ENCODE measurements at places on chromosomes 16 and 17.
A peak's percentile ranks its signal among the peaks of the same experiment; 100 is the strongest.

GRCh38 chr16:25823891-25824290 is 132.1 kb downstream of the HS3ST4 start:
- no peak for DNase-seq

GRCh38 chr17:59330053-59330942 is 1.2 kb upstream of the YPEL2 start:
- no peak for DNase-seq

- no peak for DNase-seq
These were observed 46.2 kb downstream of the SMPD3 start for GRCh38 chr16:68401871-68402747.

GRCh38 chr16:11474617-11475291 is 112.0 kb downstream of the LITAF start:
- no peak for DNase-seq

- no peak for DNase-seq
These were observed 188.0 kb downstream of the NTN1 start for GRCh38 chr17:9209347-9209746.

- no peak for DNase-seq
These were observed 171.8 kb downstream of the WSCD1 start for GRCh38 chr17:6241996-6242395.

GRCh38 chr17:4204190-4204589 is 59.6 kb downstream of the ANKFY1 start:
- no peak for DNase-seq

GRCh38 chr16:1746693-1747195 is 24.6 kb downstream of the NME3 start:
- DNase-seq, result no peak

DNA sequence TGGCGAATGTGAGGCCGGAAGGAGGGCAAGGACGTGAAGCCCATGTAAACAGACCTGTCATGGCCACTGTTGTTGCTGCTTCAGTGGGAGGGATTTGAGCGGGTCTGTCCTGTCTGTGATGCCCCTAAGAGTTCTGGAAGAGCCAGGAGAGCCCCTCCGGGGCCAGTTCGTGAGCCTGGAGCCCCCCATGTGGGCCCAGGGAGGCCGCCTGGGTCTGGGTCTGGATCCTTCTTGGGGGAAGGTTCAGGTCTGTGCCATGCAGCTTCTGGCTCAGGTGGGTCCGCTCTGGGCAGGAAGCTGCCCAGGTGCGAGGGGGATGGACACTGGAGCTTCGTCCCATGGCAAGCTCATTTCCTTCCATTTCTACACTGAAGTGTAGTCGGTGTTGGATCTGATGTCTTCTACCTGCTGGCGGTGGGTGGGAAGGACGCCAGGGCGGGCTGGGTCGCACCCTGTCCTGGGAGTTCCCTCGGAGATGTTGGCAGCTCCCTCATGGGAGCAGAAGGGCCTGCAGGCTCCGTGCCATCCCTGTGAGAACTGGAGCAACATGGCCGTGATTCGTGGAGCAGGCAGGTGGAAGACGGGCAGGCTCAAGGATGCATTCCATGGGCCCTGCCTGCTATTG is 11.2 kb upstream of the WFIKKN1 start:
- no peak for DNase-seq

DNA sequence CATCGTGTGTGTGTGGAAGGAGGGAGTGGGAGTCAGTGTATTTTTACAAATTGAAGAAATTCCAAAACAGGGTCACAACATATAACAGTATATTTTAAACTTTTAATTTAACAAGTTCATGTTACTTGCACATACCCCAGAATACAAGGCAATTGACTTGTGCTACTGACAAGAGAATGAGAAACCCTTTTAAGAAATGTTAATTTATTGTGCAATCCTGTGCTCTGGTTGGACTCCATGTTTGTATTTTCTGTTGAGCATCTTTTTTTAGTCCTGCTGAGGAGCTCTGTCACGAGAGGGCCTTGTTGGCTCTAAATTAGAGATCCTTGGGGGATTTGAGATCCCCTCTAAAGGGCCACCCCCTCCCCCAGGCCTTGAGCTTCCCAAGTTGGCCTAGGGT is 1.1 kb upstream of the EMP2 start:
- DNase-seq, result no peak

GRCh38 chr17:66717641-66718058 is 117.3 kb upstream of the CACNG5 start:
- DNase-seq, result no peak

DNA sequence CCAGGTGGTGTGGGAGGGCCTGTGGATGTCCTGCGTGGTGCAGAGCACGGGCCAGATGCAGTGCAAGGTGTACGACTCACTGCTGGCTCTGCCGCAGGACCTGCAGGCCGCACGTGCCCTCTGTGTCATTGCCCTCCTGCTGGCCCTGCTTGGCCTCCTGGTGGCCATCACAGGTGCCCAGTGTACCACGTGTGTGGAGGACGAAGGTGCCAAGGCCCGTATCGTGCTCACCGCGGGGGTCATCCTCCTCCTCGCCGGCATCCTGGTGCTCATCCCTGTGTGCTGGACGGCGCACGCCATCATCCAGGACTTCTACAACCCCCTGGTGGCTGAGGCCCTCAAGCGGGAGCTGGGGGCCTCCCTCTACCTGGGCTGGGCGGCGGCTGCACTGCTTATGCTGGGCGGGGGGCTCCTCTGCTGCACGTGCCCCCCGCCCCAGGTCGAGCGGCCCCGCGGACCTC is 798 bp downstream of the CLDN9 start:
- DNase-seq, result no peak

DNA sequence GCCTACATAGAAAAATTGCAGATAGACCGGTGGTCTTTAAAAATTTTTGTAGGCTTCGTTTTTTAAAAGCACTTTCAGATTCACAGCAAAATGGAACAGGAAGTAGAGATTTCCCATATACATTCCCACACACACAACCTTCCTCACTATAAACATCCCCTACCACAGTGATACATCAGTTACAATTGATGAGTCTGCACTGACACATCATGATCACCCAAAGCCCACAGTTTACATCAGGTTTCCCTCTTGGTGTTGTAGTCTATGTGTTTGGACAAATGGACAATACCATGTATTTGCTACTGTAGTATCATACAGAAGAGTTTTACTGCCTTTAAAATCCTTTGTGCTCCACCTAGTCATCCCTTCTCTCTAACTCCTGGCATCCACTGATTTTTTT is 113.9 kb upstream of the ADAMTS18 start:
- DNase-seq, result no peak

DNA sequence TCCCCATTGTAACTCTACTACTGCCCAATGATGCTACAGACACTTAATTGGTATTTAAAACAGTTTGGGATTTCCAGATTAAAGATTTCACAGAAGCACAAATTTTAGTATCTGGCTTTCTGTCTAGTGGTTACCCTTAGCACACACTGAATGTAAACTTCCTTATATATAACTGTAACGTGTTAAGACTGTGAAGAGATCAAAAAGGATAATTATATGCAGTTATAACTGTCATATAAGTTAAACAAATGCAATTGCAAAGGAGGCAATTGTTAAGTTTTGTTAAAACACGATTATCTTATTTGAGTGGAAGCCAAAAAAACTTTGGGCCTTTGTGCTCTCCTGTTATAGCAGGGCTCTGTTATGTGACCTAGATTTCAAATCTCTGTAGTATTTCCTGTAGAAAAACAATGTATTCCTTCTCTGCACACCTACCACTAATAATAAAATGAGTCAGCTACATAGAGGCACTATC is 147.9 kb downstream of the STXBP4 start:
- DNase-seq, result no peak

GRCh38 chr17:50267074-50267841 is 7.0 kb upstream of the TMEM92 start:
- DNase-seq, result no peak

DNA sequence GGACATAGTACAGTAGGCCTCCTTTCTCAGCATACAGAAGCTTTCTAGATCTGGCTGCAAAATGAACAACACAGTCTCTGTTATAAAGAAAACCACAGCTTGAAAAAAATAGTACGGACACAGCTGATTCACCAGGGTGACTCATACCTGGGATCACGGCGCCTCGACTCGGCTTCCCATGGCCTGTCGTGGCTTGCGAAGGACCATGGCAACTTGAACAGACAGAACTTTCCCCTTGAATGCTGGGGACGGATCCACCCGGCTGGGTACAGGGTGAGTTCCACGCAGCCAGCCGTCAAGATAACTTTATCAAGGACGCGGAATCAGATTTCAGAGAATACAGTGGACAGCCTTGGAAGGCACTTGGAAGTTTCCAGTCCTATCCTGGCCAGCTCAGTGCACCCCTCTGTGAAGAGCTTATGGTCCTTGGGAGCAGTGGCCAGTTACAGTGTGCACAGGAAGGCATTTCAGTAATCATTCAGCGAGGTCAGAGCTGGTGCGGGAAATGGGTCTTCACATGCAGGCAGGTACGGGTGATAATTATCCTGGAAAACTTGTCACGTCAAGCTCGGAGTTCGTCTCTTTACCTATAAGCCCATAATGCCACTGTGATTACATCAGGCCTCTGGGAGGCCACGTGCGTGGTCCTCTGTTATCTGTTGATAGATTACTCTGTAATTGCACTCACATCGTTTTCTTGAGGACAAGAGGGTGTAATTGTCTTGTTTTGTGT is 57.9 kb upstream of the MAF start:
- DNase-seq, result peak; percentile 21

DNA sequence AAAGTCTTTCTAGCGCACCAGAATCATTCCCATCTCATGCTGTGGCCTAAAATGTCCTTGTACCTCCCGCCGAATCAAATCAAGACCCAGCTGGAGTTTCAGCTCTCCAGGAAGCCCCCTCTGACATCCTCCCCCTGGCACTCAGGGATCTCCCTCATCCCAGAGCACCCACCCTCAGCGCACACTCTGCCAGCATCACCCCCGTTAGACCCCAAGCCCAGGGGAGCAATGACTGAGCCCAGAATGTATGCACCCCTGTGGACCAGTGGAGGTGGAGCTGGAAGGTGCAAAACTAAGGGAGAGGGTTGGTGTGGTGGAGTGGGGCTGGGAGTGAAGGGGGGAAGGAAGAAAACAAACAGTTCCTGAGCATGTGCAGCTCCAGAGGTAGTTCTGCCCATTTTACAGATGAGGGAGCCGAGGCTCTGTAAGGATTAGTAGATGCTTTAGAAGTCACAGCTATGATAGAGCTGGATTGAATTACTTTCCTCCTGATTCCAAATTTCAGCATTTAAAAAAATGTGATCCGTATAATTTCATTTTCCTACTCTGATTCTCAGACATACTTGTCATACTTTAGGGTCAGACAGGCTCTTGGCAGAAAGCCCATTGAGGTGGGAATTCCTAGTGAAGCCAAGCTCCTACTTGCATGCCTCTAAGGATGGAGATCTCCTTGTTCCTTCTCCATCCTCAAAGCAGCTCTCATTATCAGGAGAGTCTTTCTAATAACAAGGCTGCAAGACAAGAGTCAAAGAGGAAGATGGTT is 242.7 kb downstream of the KATNIP start:
- DNase-seq, result no peak

DNA sequence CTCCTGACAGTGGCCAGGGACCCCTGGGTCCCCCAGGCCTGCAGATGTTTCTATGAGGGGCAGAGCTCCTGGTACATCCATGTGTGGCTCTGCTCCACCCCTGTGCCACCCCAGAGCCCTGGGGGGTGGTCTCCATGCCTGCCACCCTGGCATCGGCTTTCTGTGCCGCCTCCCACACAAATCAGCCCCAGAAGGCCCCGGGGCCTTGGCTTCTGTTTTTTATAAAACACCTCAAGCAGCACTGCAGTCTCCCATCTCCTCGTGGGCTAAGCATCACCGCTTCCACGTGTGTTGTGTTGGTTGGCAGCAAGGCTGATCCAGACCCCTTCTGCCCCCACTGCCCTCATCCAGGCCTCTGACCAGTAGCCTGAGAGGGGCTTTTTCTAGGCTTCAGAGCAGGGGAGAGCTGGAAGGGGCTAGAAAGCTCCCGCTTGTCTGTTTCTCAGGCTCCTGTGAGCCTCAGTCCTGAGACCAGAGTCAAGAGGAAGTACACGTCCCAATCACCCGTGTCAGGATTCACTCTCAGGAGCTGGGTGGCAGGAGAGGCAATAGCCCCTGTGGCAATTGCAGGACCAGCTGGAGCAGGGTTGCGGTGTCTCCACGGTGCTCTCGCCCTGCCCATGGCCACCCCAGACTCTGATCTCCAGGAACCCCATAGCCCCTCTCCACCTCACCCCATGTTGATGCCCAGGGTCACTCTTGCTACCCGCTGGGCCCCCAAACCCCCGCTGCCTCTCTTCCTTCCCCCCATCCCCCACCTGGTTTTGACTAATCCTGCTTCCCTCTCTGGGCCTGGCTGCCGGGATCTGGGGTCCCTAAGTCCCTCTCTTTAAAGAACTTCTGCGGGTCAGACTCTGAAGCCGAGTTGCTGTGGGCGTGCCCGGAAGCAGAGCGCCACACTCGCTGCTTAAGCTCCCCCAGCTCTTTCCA is 25.1 kb downstream of the C1QTNF1 start:
- no peak for DNase-seq

GRCh38 chr17:58313815-58314705 is 14.5 kb downstream of the TSPOAP1 start:
- no peak for DNase-seq

- DNase-seq, result no peak
These were observed 20.5 kb upstream of the PABPN1L start for GRCh38 chr16:88886845-88887521.

- DNase-seq, result no peak
These were observed 124.2 kb downstream of the METRNL start for GRCh38 chr17:83203472-83204221.

DNA sequence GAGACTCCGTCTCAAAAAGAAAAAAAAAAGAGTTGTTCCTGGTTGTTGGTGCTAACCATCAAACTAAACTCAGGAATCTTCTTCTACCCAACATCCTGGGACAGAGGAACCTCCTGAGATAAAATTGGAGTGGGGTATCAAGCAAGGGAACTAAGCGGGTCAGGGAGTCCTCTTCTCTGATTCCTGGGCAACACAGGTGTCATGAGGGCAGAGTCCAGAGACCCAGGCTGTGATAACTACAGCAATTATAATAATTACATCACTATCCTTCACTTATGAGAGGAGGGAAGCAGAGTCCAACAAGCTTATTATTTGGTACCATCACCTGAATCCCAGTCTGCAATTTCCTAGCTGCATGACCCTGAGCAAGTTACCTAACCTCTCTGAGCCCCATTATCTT is 8.1 kb downstream of the C17orf50 start:
- no peak for DNase-seq

- no peak for DNase-seq
These were observed 36.9 kb downstream of the MIS12 start for GRCh38 chr17:5523249-5523648.

DNA sequence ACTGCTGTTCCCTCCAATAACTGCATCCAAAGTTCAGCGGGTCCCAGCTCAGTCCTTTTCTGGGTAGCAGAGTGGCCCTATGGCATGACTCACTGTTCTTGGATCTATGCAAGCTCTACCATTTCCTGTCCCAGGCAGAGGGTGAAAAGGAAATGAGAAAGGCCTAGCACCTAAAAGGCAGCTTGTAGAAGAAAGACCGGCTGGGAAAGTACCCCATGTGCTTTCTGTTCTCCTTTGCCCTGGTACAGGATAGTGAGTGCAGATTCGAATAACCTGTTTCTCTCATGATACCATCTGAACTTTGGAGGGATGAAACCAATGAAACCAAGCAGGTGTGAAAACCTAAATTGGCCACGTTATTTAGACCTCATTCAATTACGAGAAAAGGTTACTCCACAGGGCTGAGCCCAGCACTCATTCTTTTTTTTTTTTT is 12.7 kb upstream of the HASPIN start:
- DNase-seq, result no peak
